ENCODE measurements at places on chromosomes 4 and X.

DNA sequence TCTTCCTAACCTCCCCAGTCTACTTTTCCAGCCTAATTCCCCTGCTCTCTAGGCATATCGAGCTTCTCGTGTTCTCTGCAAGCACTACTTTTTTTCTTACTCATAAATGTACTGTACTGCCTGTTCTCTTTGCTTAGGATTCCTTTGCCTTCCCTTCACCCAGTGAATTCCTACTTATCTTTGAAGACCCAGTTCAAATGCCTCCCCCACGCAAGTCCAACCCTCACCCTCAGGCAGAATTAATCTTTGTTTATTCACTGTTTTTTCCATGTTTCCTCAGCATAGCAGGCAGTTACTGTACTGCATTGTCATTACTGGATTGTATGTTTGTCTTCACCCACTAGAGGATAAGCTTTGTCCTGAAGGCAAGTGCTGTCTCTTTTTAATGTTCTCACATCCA lies 287.7 kb downstream of the BMPR1B start:
- no peak overlapping the region for H3K4me3 ChIP-seq

GRCh38 chr4:77079281-77079680 lies 3.5 kb upstream of the CCNI start:
- DNase-seq: no peak
- H3K4me1 ChIP-seq: peaks cover 23% of the 10 kb centered on the region
- H3K27me3 ChIP-seq: no peaks in the 10 kb centered on the region
- no peak overlapping the region for H3K4me3 ChIP-seq
- H3K36me3 ChIP-seq: peaks cover 2% of the 10 kb centered on the region

DNA sequence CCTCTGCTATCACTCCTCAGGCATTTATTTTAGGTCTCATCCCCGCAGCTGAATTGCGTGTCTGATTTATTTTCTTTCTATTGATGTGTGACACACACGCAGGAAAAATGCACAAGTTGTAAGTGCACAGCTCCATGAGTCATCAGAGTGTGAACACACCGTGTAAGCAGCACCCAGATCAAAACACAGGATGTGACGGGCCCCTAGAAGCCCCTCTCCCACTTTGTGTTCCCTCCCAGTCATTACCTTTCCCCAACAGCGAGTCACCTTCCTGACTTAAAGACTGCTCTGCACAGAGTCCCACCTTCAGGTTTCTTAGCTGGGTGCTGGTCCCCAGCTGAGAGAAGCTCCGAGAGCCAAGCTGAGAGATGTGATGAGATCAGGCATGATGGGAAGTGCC lies 436.7 kb downstream of the MID1IP1 start:
- no peaks in the 10 kb centered on the region for H3K27me3 ChIP-seq
- H3K36me3 ChIP-seq: no peaks in the 10 kb centered on the region
- H3K27ac ChIP-seq: no peak overlapping the region
- no peak overlapping the region for H3K4me3 ChIP-seq
- H3K4me1 ChIP-seq: no peaks in the 10 kb centered on the region
- DNase-seq: no peak

- peaks cover 15% of the 10 kb centered on the region for H3K4me1 ChIP-seq
- H3K27ac ChIP-seq: peak overlapping the region; percentile 71
- DNase-seq: peak; percentile 72
- H3K4me3 ChIP-seq: no peak overlapping the region
- H3K36me3 ChIP-seq: no peaks in the 10 kb centered on the region
- H3K27me3 ChIP-seq: no peaks in the 10 kb centered on the region
These were observed 410.4 kb downstream of the INPP4B start for GRCh38 chr4:142435599-142436235.

- no peak for DNase-seq
- no peaks in the 10 kb centered on the region for H3K36me3 ChIP-seq
- no peak overlapping the region for H3K4me3 ChIP-seq
- no peaks in the 10 kb centered on the region for H3K4me1 ChIP-seq
- no peaks in the 10 kb centered on the region for H3K27me3 ChIP-seq
These were observed 212.3 kb upstream of the RPS6KA3 start for GRCh38 chrX:20479048-20479447.

DNA sequence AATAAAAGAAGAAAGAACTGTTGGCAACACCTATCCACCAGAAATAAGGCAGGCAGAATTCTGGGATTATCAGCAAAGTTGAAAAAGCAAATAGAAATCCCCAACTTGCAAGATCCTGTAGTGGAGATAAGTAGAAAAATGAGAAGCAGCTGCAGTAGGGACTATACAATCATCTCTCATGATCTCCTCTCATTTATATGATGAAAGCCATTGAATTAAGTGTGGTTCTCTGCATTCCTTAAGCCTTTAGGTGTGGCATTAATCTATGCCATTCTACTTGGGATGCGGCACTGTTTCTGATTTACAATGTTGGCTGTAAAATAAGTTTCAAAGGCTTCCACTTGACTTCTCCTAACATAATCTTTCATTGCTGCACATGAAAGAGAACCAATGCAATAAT lies 869.8 kb downstream of the TRAM1L1 start:
- no peaks in the 10 kb centered on the region for H3K4me1 ChIP-seq
- H3K27me3 ChIP-seq: no peaks in the 10 kb centered on the region
- H3K4me3 ChIP-seq: no peak overlapping the region
- H3K27ac ChIP-seq: no peak overlapping the region
- DNase-seq: no peak
- H3K36me3 ChIP-seq: no peaks in the 10 kb centered on the region

DNA sequence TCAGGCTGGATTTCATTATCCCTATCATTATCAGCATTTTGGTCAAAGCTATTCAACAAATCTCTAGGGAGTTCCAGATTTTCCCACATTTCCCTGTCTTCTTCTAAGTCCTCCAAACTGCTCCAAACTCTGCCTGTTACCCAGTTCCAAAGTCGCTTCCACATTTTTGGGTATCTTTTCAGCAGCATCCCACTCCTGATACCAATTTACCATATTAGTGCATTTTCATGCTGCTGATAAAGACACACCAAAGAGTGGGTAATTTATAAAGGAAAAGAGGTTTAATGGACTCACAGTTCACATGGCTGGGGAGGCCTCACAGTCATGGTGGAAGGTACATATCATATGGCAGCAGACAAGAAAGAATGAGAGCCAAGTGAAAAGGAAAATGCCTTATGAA lies 132.8 kb upstream of the SLC7A11 start:
- no peaks in the 10 kb centered on the region for H3K36me3 ChIP-seq
- H3K4me3 ChIP-seq: no peak overlapping the region
- no peaks in the 10 kb centered on the region for H3K4me1 ChIP-seq
- DNase-seq: no peak

DNA sequence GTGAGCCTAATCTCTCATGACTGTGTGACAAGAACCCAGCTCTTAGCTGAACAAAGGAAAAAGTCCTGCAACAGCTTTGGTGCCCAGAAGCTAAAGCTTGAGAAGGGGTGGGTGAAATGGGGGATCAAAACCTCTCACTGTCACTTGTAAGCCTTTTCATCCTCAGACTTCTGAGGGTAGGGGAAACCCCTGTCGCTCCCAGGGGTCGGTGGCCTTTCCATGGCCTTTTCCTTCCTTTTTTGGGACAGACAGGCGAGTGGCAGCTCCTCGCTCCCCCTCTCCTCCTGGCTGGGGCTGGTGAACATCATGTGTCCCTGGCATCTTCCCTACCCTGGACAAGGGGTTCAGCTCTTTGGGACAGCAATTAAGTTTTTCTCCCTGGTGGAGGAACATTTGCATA lies 78.2 kb downstream of the FAM47A start:
- DNase-seq: no peak
- no peaks in the 10 kb centered on the region for H3K27me3 ChIP-seq
- no peak overlapping the region for H3K27ac ChIP-seq
- no peaks in the 10 kb centered on the region for H3K36me3 ChIP-seq

GRCh38 chr4:102598086-102598761 lies 97.1 kb downstream of the NFKB1 start:
- no peaks in the 10 kb centered on the region for H3K4me1 ChIP-seq
- H3K4me3 ChIP-seq: no peak overlapping the region
- H3K27me3 ChIP-seq: no peaks in the 10 kb centered on the region

GRCh38 chrX:22748093-22748999 lies 251.4 kb upstream of the DDX53 start:
- H3K27me3 ChIP-seq: no peaks in the 10 kb centered on the region
- no peak overlapping the region for H3K4me3 ChIP-seq
- H3K36me3 ChIP-seq: no peaks in the 10 kb centered on the region
- peak; percentile 35 for DNase-seq

DNA sequence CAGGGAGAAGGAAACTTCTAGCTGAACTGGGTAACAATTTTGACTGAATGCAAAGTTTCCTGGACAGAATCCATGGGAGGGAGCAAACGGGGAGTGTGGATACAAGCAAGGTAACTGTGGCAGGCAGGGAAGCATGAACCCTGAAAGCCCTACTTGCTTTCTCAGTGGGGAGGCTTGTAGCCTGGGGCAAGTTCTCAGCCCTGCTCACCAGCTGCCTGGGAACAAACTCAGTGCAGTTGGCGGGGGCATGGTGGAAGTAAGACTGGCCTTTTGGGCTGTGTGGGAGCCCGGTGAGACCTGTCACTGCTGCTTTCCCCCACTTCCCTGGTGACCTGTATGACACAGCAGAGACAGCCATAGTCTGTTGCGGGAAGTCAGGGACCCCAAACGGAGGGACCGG lies 14.0 kb upstream of the TEX13B start:
- no peak overlapping the region for H3K4me3 ChIP-seq
- no peak overlapping the region for H3K27ac ChIP-seq
- H3K27me3 ChIP-seq: no peaks in the 10 kb centered on the region
- no peaks in the 10 kb centered on the region for H3K36me3 ChIP-seq
- H3K4me1 ChIP-seq: no peaks in the 10 kb centered on the region
- DNase-seq: no peak

DNA sequence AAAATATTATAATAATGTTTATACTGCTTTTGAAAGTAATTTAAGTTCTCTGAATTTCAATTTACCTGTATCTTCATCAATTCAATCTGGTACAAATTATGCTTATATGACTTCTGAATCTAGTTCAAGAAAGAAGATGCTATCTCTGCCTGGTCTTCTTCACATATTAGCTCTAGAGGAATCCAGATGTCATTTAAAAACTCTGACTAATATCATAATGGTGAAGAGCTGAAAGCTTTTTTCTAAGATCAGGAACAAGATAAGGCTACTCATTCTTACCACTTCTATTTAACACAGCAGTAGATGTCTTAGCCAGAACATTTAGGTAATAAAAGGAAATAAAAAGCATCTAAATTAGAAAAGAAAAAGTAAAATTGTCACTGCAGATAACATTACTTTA lies 636.1 kb downstream of the ARAP2 start:
- no peak overlapping the region for H3K4me3 ChIP-seq
- H3K36me3 ChIP-seq: no peaks in the 10 kb centered on the region
- H3K27me3 ChIP-seq: no peaks in the 10 kb centered on the region
- no peak for DNase-seq
- H3K4me1 ChIP-seq: no peaks in the 10 kb centered on the region

DNA sequence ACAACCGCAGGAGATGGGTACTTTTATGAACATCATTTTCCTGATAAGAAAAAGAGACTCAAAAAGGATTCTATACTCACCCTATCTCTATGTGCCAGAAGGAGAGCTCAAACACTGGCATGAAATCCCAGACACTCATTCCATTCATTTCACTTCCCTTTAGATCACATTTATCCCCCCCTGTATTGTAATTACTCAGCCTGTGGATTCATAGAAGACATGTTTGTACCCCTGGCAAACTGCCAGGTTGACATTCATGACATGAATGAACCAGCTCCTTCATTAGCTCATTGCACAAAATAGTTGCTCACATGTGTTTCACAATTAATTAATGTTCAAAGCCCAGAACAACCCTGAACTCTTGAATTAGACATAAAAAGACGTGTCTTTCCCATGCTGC lies 4.9 kb downstream of the SMR3A start:
- H3K36me3 ChIP-seq: no peaks in the 10 kb centered on the region
- no peak overlapping the region for H3K27ac ChIP-seq
- no peak for DNase-seq
- H3K4me1 ChIP-seq: no peaks in the 10 kb centered on the region

DNA sequence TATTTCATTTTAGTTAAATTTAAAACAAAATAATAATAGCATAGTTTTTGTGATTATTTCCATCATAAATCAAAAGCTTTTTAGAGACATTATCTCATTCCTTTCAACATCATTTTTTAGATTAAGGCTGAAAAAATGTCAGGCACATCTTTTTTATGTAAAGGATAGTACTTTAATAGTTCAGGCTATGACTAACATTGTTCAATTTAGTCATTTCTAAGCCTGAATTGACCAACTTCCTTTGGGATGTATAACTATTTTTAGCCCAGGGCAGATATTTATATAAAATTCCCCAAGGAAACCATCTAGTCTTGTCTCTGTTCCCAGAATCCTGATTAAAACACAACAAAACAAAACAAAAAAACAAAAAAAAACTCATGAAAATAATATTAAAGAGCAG lies 145.6 kb upstream of the PCDH18 start:
- H3K4me1 ChIP-seq: no peaks in the 10 kb centered on the region
- no peak overlapping the region for H3K27ac ChIP-seq
- no peak overlapping the region for H3K4me3 ChIP-seq
- no peaks in the 10 kb centered on the region for H3K27me3 ChIP-seq
- no peaks in the 10 kb centered on the region for H3K36me3 ChIP-seq

GRCh38 chrX:4754878-4755604 lies 1041.6 kb upstream of the PRKX start:
- H3K4me3 ChIP-seq: no peak overlapping the region
- H3K27me3 ChIP-seq: no peaks in the 10 kb centered on the region
- no peaks in the 10 kb centered on the region for H3K4me1 ChIP-seq
- DNase-seq: no peak
- no peaks in the 10 kb centered on the region for H3K36me3 ChIP-seq
- no peak overlapping the region for H3K27ac ChIP-seq

Data from DND-41 (cell line).